NCI-H446 (cell line): ENCODE measurements at places on chromosomes 2 and 18.

- DNase-seq, result no peak
Observed at GRCh38 chr18:1846640-1847039, 724.7 kb downstream of the METTL4 start.

- DNase-seq, result no peak
Observed at GRCh38 chr18:51236225-51236624, 38.7 kb upstream of the MEX3C start.

GRCh38 chr2:239042046-239042445 is 194.2 kb downstream of the TWIST2 start:
- DNase-seq, result no peak

- DNase-seq, result no peak
Observed at GRCh38 chr2:209519271-209519670, 95.4 kb downstream of the MAP2 start.
